ENCODE measurements at places on chromosomes 11 and 22. TPM values are rescaled to one million over a fixed set of nuclear protein-coding genes. Genes with fewer than 3 reads are reported as not detected.
A peak's percentile ranks its signal among the peaks of the same experiment; 100 is the strongest.

- no peak for DNase-seq
These were observed 892 bp downstream of the GDPD5 start for GRCh38 chr11:75524665-75525432.

- DNase-seq, result no peak
These were observed 9.5 kb upstream of the EHD1 start for GRCh38 chr11:64887757-64888405.

DNA sequence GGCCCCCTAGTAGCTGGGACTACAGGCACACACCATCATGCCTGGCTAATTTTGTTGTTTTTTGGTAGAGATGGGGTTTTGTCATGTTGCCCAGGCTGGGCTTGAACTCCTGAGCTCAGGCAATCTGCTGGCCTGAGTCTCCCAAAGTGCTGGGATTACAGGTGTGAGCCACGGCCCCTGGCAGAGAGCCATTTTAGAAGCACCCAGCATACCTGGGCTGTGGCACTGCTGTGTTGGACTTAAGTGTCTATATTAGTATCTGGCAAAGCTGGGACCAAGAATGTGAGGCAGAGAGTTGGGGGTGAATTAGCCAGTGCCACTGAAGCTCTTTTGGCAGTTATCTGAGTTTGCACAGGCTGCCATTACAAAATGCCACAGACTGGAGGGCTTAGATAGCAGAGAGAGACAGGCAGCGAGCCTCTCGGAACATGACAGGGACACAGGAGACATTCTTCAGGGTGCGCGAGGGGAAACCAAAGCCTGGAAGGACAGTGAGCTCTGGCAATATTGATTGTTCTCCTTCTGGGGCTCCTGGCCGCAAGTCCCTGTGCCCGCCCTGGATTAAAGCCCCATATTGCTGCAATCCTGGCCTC, 87.7 kb upstream of the ALX4 start:
- no peak for DNase-seq

- DNase-seq, result no peak
These were observed 365.2 kb upstream of the DDI1 start for GRCh38 chr11:103671143-103671651.

DNA sequence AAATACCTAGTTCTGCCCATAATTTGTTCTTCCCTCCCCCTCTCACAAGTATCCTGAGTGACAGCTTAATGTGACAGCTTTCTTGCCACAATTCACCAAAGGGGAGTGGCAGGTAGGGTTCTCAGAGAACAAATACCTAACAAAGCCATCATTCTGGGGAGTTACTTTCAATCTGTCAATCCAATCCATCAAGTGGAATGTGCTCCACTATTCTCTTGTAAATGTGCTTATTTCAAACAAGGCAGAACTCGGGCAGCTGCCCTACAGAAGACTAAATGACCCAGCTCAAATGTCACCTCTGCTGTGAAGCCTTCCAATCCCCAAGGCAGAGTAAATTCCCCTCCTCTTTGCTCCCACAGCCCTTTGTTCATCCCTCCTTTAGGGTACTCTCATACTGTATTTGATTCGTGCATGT, 27.8 kb downstream of the LGR4 start:
- DNase-seq, result no peak

DNA sequence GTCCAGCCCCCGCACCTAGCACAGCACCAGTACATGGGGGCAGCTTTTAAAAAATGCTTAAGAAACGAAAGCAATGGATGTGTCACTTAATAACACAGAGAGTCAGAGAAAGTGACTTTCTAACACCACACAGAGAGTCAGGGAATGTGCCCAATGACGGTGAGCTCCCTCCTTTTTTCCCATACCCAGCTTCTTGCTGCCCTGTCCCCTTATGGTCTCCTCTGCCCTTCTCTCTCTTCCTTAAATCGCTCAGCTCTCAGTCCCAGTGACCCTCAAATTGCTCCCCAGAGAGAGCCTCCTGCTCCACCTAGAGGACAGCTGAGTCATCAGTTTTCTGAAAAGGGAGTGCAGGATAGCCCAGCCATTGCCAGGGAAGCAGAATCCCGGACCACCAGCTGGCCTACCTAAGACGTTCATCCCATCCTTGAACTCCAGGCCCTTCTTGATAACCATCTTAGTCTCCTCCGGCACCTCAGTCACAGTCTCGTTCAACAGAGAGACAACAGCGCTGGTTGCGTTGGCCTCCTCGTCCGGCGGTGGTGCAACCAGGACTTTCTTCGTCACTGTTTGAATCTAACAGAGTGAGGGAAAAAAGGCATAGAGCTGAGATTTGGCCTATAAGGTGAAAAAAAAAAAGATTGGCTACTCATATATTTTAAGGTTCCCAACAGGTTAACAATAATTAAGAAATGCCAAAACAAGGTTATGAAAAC, 113.5 kb downstream of the SLC1A2 start:
- DNase-seq, result peak; percentile 20

DNA sequence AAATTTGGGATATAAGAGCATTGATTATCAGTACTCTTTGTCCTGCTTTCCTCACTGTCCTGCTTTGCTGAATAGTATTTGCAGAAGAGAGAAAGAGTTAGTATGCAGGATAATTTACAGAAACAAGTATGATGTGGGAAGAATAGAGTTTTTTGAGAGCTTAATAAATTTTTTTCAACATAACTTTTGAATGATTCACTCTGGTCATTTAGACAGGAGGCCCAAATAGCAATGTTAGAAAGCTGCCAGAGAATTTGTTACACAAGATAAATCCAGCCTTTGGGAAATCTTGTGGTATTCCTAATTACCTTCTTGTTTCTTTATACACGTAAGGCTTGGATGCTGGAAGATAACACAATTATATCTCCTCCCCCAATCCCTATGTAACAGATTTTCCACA, 484.6 kb downstream of the CNTN5 start:
- DNase-seq, result no peak

DNA sequence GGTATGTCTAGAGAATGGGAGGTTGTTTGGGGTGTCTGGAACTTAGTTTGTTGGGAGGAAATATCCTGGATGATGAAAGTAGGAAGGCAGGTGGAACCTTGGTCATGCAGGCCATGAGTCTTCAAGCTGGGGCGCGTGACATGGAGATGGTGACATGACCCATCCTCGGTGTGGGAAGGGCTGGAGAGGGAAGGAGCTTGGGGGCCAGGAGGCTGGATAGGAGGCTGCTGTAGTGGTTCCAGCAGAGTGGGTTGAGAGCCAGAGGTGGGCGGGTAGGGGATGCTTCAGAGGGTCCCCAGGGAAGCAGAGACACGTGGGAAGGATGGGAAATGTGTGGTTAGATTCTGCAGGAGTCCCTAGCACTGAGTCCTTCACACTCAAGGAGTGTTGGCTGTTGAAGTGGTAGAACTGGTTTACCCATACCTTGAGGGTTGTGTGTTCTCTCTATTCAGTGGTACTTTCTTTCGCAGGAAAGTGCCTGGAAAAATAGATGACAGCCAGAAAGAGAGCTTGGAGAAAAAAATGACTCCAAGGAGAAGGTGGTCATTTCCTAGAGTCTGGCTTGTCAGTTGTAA, 56.8 kb downstream of the LDLRAD3 start:
- DNase-seq, result no peak

DNA sequence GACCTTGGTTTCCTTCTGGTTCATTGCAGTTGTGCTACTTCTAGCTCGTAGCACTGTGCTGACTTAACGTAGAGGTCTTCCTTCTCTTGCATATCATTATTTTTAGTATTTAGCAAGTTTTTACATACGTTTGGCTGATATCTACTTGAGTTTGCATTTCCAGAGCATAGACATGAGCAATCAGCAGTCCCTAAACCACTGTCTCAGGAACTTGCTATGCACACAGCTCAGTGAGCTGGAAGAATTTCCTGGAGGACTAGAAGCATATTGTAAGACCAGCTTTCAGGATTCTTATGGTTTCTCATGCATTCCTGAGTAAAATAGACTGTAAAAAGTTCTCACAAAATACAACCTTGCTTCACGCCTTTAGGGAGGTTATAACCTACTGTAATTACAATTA, 226.7 kb upstream of the PDGFD start:
- no peak for DNase-seq

GRCh38 chr11:66814678-66815077, 28.6 kb upstream of the RCE1 start:
- no peak for DNase-seq

GRCh38 chr22:47213571-47214230, 451.3 kb downstream of the TBC1D22A start:
- DNase-seq, result no peak

DNA sequence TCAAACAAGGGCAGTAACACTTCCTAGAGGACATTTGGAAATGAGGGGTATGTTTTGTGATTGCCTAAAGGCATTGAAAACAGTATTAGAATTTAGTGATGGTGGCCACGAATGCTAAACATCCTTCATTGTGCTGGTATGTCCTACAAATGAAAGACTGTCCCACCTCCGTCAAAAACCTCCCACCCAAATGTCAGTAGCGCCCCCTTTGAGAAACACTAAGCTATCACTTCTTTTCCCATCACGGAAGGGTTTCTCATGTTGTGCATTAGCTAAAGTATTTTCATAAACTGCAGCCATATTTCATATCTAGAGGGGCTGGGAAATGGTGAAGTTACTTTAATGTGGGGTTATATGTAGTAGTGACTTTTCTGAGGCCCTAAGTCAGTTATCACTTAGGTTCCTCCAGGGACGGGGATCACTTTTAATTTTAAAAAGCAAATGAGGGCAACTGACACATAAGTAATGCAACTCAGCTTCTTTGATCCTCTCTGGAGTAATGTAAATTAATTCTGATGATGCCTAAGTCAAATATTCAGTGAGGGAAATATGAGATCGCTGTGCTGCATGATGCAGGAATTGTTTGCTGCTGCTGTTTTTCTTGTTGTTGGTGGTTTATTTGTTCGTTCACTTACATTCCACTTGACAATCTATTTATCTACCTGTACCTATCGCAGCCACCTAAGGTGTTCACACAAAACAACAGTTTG, 1403.4 kb upstream of the TENM4 start:
- no peak for DNase-seq

GRCh38 chr11:78647986-78648875, 73.6 kb upstream of the NARS2 start:
- no peak for DNase-seq

GRCh38 chr11:44608651-44608990, 43.2 kb downstream of the CD82 start:
- no peak for DNase-seq

Gene ENTHD1
- 0.01 TPM for polyA plus RNA-seq

Gene VSIG10L2
- 0.01 TPM for polyA plus RNA-seq

Gene OTOG
- polyA plus RNA-seq, result 0.36 TPM

Gene SEZ6L
- polyA plus RNA-seq, result 0.21 TPM

All from right renal pelvis (tissue), 4 donors.